ENCODE measurements at places on chromosomes 12 and 14. TPM values are rescaled to one million over a fixed set of nuclear protein-coding genes. Genes with fewer than 3 reads are reported as not detected.

GRCh38 chr14:33553706-33554278 is 397.1 kb downstream of the EGLN3 start:
- no peaks in the 10 kb centered on the region for H3K4me1 ChIP-seq
- H3K4me3 ChIP-seq, result no peak overlapping the region
- DNase-seq, result no peak

Gene CLEC2A
- not detected for total RNA-seq

DNA sequence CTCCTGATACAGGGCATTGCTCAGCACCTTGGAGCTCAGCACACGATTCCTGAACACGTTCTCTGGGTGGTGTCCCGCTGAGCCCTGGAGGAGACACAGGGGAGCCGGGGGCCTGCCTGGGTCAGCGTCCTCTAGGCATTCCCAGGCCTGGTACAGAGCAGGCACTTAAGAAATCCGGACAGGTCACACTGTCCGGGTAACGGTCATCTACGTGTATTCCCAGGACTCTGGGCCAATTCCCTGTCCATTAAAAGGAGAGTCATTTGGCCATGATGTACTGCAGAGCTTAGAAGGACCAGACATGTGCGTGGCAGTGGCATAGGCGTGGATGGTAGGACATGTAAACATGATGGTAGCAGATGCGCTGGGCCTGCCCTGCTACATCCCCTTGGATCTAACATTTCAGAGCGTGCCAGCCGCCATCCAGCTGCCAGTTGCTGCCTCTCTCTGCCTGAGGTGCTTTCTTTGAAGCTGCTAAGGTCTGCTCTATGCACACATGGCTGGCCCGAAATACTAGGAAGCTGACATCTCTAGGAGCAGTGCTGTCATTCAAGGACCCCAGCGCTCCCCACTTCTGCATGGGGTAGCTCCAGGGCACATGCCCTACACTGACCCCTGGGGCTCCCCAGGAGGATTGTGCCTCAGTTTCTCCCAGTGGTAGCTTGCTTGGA is 273.1 kb upstream of the RTL1 start:
- no peak overlapping the region for H3K4me3 ChIP-seq
- no peaks in the 10 kb centered on the region for H3K36me3 ChIP-seq
- H3K27ac ChIP-seq, result no peak overlapping the region
- DNase-seq, result no peak
- no peaks in the 10 kb centered on the region for H3K27me3 ChIP-seq
- H3K4me1 ChIP-seq, result no peaks in the 10 kb centered on the region

DNA sequence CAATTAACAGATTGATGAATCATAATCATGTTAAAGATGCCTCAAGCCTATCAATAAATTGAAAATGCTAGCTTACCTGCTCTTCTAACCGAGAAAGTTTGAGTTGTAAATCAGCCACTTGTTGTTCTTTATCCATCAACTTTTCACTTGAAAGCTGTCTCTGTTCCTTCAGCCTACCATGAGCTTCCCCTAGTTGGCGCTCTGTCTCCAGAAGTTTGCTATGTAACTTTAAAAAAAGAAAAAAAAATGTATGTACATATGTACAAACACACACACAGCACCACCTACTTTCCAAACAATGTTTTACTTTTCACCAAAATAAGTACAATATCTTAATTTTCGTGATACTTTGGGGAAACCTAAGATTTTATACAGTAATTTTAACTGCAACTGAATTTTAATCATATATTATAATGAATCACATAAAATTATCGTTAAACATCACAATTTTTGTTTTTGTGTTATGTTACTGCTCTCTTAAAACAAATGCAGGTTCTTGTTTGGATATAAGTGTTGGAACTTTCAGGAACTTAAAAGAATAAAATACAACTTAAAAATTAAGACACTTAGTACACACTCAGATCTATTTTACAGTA is 101.2 kb downstream of the EEA1 start:
- H3K36me3 ChIP-seq, result peaks cover 10% of the 10 kb centered on the region
- H3K4me1 ChIP-seq, result no peaks in the 10 kb centered on the region
- H3K27ac ChIP-seq, result no peak overlapping the region
- no peak overlapping the region for H3K4me3 ChIP-seq
- no peaks in the 10 kb centered on the region for H3K27me3 ChIP-seq
- no peak for DNase-seq

DNA sequence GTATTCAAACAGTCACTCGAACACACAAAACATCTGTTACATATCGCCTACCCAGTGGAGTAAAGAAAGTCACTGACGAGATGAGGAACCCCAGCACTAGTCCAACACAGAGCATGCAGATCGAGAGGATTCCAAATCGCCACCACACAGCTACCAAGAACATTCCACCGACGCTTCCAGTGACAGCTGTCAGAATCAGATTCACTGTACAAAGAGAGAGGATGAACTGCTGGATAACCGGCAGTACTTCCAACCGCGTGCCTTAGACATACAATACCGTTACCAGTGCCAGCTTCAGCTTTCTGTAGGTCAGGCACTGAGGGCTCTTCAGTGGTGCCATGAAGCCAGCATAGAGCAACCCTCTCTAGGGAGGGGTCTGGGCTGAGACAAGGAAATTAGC is 34.5 kb downstream of the TM7SF3 start:
- no peaks in the 10 kb centered on the region for H3K4me1 ChIP-seq
- H3K27ac ChIP-seq, result no peak overlapping the region
- DNase-seq, result no peak
- peaks cover 9% of the 10 kb centered on the region for H3K36me3 ChIP-seq
- H3K4me3 ChIP-seq, result no peak overlapping the region
- H3K27me3 ChIP-seq, result no peaks in the 10 kb centered on the region
